ENCODE measurements at places on chromosomes 3 and 15. TPM values are rescaled to one million over a fixed set of nuclear protein-coding genes. Genes with fewer than 3 reads are reported as not detected.
A peak's percentile ranks its signal among the peaks of the same experiment; 100 is the strongest.

EFHB gene
- 0.50 TPM for total RNA-seq

DNA sequence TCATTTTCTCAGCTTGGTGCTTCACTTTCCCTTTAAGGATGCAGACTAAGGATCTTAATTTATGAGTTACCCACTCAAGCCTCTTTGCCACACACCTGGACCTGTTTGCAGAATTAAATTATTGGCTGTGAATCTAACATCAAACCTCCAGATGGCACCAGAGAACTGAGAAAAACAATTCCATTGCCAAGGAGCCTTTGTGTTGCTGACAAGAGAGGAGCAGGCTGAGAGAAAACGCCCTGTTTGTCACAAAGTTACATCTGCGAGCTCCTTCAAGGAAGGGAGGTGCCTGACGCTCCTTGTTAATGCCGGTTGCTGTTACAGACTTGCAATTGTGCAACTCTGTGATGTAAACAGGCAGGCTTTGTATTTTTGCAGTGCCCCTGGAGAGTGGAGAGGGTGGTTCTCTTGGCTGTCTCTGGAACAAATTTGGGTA, 36.3 kb upstream of the TMC3 start:
- H3K4me3 ChIP-seq, result no peak overlapping the region
- peaks cover 10% of the 10 kb centered on the region for H3K4me1 ChIP-seq
- no peak overlapping the region for H3K27ac ChIP-seq
- H3K36me3 ChIP-seq, result no peaks in the 10 kb centered on the region
- peaks cover 9% of the 10 kb centered on the region for H3K27me3 ChIP-seq
- DNase-seq, result no peak

GRCh38 chr3:36663666-36664291, 100.6 kb downstream of the DCLK3 start:
- H3K36me3 ChIP-seq, result no peaks in the 10 kb centered on the region
- H3K27me3 ChIP-seq, result peaks cover 18% of the 10 kb centered on the region
- H3K4me3 ChIP-seq, result no peak overlapping the region
- no peak for DNase-seq

- H3K36me3 ChIP-seq, result no peaks in the 10 kb centered on the region
- DNase-seq, result no peak
- no peaks in the 10 kb centered on the region for H3K4me1 ChIP-seq
- no peak overlapping the region for H3K4me3 ChIP-seq
- H3K27ac ChIP-seq, result no peak overlapping the region
- no peaks in the 10 kb centered on the region for H3K27me3 ChIP-seq
These were observed 231.2 kb upstream of the CADM2 start for GRCh38 chr3:84727616-84728015.

ANKDD1A gene
- total RNA-seq, result 2.9 TPM

ENTPD3 gene
- not detected for total RNA-seq

SLC12A1 gene
- not detected for total RNA-seq

DNA sequence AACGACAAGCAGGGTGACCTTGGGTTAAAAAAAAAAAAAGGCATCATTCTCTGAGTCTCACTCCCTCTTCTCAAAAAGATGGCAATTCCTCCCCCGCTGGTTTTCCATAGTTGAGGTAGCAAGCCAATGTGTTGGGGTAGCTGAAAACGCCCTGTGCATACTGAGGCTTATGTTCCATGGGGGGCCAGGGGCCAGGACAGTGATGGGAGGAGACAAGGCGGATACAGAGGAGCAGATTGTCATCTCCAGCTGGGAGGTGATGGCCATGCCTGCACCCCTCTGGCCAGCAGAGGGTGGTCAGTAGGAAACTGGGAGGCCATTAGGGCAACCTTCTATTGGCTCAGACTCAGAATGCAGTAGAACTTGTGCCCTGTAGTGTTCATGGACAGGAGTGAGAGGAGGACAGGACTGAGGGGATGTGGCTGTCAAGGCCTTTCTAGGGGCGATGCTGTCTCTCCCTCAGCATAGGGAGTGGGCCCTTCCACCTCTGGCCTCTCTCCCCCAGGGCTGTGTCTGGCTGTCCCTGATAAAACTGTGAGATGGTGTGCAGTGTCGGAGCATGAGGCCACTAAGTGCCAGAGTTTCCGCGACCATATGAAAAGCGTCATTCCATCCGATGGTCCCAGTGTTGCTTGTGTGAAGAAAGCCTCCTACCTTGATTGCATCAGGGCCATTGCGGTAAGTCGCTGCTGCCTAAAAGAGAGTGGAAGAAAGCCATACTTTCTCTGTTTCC, 1.9 kb downstream of the TF start:
- no peak for DNase-seq
- no peaks in the 10 kb centered on the region for H3K4me1 ChIP-seq
- no peaks in the 10 kb centered on the region for H3K36me3 ChIP-seq
- peaks cover 42% of the 10 kb centered on the region for H3K27me3 ChIP-seq
- H3K27ac ChIP-seq, result no peak overlapping the region

DNA sequence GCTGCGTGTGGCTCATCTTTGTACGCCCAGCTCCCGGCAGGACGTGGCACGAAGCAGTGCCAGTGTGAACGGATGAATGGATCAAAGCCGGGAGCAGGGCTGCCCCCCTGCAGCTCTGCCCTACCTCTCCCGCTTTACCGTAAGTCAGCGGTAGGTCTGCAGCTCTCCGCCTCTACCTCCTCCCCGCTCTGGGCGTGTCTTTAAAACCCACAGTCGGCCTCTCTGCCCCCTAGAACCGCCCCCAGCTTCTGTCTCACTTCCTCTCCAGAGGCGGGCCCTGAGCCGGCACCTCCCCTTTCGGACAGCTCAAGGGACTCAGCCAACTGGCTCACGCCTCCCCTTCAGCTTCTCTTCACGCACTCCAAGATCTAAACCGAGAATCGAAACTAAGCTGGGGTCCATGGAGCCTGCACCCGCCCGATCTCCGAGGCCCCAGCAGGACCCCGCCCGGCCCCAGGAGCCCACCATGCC, at the start of gene PML:
Gene PML (plus strand): TSS at position 304 of the 471 bp plus-strand sequence. CDS start 97 bp downstream, at position 401.
- peaks cover 22% of the 10 kb centered on the region for H3K36me3 ChIP-seq
- peak within 1 kb of the TSS; percentile 90 for H3K27ac ChIP-seq
- H3K4me1 ChIP-seq, result peaks cover 47% of the 10 kb centered on the region
- peak; percentile 96 for DNase-seq

- H3K4me3 ChIP-seq, result no peak overlapping the region
- DNase-seq, result no peak
- no peak overlapping the region for H3K27ac ChIP-seq
These were observed 175.8 kb downstream of the THSD4 start for GRCh38 chr15:71290881-71291635.

MAP6D1 gene
- 5.3 TPM for total RNA-seq

- no peak for DNase-seq
- H3K36me3 ChIP-seq, result no peaks in the 10 kb centered on the region
- no peak overlapping the region for H3K27ac ChIP-seq
- H3K4me3 ChIP-seq, result no peak overlapping the region
These were observed 241.4 kb downstream of the PTPRG start for GRCh38 chr3:61802772-61803171.

GOLGA6B gene
- total RNA-seq, result not detected

Data from activated naive CD8-positive, alpha-beta T cell treated with anti-CD3 and anti-CD28 coated beads for 36 hours (primary cell).